ENCODE measurements at places on chromosomes 13 and 19. TPM values are rescaled to one million over a fixed set of nuclear protein-coding genes. Genes with fewer than 3 reads are reported as not detected.
A peak's percentile ranks its signal among the peaks of the same experiment; 100 is the strongest.

GRCh38 chr19:16715611-16716010 lies 4.0 kb upstream of the NWD1 start:
- no peak for DNase-seq

GRCh38 chr13:43326100-43326499 lies 302.7 kb downstream of the DNAJC15 start:
- DNase-seq, result no peak

DNA sequence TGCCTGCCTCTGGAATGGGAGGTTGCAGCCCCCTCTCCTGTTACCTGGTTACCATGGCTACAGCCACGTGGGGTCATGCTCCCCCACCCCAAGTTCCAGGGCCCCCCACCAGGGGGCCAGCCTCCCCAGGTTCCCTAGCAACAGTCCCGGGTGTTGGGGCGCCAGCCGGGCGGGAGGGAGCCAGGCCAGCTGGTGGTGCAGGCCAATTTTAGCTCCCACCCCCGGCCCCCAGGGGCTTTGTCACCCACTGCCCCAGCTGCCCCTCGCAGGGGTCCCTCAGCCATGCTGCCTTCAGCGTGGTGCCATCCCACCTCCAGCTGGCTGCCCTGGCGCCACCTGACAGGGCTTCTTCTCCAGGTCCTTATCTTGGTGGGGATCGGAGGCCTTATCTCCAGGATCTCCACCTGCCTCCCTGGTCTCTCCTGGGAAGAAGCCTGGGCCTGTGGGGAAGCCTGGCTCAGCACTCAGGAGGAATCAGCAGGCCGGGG lies 3.0 kb downstream of the MARK4 start:
- no peak for DNase-seq

- DNase-seq, result no peak
These were observed 85.6 kb downstream of the SLC25A15 start for GRCh38 chr13:40875044-40875443.

- no peak for DNase-seq
These were observed 540.4 kb downstream of the DIAPH3 start for GRCh38 chr13:59623206-59623915.

- no peak for DNase-seq
These were observed 15.0 kb upstream of the TMPRSS9 start for GRCh38 chr19:2345076-2345475.

- DNase-seq, result peak; percentile 63
These were observed 8.9 kb downstream of the IGFL3 start for GRCh38 chr19:46115396-46116106.

- DNase-seq, result no peak
These were observed 944.8 kb upstream of the PCDH9 start for GRCh38 chr13:68174893-68175292.

GRCh38 chr19:57161985-57162539 lies 5.2 kb downstream of the DUXA start:
- no peak for DNase-seq

Gene CGB3
- total RNA-seq, result not detected

Gene FUT2
- total RNA-seq, result 1.9 TPM

All from kidney epithelial cell (primary cell).